Transverse colon (tissue), 4 donors: ENCODE measurements at places on chromosomes 7 and 10. TPM values are rescaled to one million over a fixed set of nuclear protein-coding genes. Genes with fewer than 3 reads are reported as not detected.

- DNase-seq = no peak
- no peaks in the 10 kb centered on the region for H3K4me1 ChIP-seq
- H3K27ac ChIP-seq = no peak overlapping the region
- H3K4me3 ChIP-seq = no peak overlapping the region
- no peaks in the 10 kb centered on the region for H3K27me3 ChIP-seq
- H3K36me3 ChIP-seq = no peaks in the 10 kb centered on the region
Observed at GRCh38 chr7:84100866-84101265, 93.7 kb downstream of the SEMA3A start.

- no peak overlapping the region for H3K27ac ChIP-seq
- no peaks in the 10 kb centered on the region for H3K36me3 ChIP-seq
- no peaks in the 10 kb centered on the region for H3K27me3 ChIP-seq
- DNase-seq = no peak
- H3K4me1 ChIP-seq = no peaks in the 10 kb centered on the region
Observed at GRCh38 chr7:41858201-41858600, 155.3 kb upstream of the INHBA start.

DNA sequence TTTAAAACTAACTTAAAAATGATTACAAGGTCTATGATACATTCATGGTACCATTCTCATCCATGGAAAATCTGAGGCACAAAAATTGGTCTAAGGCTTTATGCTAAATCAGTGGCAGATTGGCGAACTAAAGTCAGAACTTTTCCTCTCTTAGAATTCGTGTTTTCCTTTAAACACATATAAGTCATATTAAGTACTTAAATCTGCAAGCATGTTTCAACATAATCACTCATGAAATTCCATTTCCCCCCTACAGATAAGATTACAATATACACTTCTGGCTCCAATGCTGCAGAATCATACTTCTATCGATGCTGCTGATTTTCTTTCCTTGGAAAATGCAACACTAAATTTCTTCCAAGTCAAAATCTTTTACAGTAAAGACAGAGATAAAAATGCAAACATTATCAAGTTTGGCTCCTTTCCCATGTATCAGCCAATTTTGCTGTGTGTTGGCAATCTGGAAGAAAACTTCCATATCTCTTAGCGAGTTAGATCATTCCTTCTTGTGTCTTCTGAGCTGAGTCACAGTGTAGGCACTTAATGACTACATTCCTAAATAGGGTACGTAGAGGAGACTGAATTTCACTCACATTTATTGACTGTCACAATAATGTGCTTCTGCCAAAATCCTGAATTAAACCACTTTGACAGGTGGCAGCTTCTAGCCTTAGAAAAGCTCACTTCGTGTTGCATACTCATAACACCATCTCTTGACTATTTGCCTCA is 76.4 kb upstream of the LRRC17 start:
- no peak for DNase-seq
- H3K4me3 ChIP-seq = no peak overlapping the region
- H3K4me1 ChIP-seq = peaks cover 8% of the 10 kb centered on the region
- H3K27me3 ChIP-seq = no peaks in the 10 kb centered on the region

DNA sequence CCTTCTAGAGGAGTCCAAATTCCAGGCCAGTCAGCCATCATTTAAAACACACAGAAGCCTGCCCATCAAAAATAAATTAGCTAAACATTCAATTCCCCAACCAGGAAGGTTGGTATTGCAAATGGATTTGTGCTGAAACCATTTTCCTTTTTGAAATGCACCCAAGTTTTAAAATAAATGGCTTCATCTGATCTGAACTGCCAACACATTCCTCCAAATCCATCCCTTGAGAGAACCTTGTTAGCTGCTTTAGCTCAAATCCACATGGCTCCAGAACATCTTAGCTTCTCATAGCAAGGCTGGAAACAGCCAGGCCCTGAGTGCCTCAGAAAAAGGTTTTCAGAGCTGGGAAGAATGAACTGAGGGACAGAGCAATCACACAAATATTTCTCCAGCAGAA is 306.3 kb downstream of the FZD1 start:
- no peak for DNase-seq
- no peaks in the 10 kb centered on the region for H3K36me3 ChIP-seq
- H3K27me3 ChIP-seq = no peaks in the 10 kb centered on the region
- no peaks in the 10 kb centered on the region for H3K4me1 ChIP-seq
- H3K4me3 ChIP-seq = no peak overlapping the region

DNA sequence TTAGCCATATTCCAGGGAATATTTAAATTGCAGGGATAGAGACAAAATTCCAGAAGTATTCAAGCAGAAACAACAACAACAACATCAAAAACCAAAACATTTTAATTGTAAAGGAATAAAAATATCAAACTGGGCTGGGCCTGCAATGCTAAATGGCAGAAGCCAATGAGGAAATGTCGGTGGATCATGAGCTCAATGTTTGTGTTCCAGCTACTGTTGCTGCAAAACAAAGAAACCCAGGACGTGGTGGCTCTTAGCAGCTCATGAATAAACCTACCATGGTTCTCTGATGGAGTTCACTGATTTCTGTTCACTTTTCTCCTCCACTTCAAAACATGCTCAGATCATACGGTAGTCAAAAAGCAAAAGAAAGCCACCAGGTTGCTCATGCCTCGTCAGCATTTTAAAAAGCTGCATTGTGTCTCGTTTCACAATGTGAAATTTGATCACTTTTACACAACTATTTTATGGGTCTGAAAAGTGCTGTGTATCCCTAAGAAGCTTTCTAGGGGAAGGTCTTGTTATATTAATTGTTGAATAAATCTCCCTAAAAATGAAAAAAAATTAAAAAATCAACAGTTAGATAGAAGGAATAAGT is 54.0 kb downstream of the ASNS start:
- H3K27ac ChIP-seq = no peak overlapping the region
- no peak overlapping the region for H3K4me3 ChIP-seq
- H3K27me3 ChIP-seq = no peaks in the 10 kb centered on the region
- DNase-seq = no peak

DNA sequence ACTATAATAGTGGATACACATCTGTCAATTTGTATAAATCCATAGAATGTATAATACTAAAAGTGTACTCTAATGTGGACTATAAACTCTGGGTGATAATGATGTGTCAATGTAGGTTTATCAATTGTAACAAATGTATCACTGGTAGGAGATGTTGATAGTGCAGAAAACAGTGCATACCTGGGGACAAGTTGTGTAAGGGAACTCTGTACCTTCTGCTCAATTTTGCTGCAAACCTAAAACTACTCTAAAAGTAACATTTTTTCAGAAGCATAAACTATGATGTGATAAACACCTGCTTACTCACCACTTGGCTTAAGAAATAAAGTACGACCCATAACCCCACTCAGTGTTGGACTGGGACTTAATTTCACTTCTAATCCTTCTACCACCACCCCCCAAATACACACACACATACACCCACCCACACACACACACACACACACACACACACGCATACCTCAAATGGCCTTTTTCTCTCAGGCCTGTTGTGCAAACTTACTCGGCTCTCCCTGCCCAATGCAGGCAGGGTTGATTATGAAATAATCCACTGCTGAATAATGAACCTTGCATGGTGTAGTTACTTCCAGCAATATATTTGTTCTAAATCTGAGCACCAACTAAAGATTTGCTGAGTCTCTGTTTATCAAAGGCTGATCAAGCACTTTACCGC is 154.1 kb upstream of the KMT2E start:
- no peak for DNase-seq
- H3K4me1 ChIP-seq = no peaks in the 10 kb centered on the region
- no peaks in the 10 kb centered on the region for H3K36me3 ChIP-seq
- H3K27ac ChIP-seq = no peak overlapping the region

GRCh38 chr10:31401287-31401686 is 82.3 kb downstream of the ZEB1 start:
- H3K36me3 ChIP-seq = no peaks in the 10 kb centered on the region
- no peak overlapping the region for H3K4me3 ChIP-seq
- no peak for DNase-seq

DNA sequence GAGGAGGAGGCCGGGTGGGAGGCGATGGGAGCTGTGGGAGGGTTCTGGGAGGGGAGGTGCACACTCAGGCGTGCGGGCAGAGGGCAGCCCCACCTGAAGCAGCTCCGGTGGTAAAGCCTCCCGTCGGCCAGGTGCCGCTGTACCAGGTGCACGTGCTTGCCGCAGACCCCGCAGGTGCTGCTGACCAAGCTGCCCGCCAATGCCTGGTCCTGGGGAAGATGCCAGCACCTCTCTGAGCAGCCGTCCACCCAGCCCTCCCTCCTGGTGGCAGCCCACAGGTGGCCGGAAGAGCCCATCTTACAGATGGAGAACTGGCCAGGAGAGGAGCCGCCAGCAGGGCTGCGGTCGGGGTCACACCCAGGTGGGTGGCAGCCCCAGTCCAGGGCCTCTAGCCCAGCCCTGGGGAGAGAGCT is 12.6 kb downstream of the MICALL2 start:
- no peaks in the 10 kb centered on the region for H3K27me3 ChIP-seq
- H3K4me3 ChIP-seq = no peak overlapping the region
- H3K36me3 ChIP-seq = no peaks in the 10 kb centered on the region
- DNase-seq = no peak
- H3K4me1 ChIP-seq = peaks cover 19% of the 10 kb centered on the region

DNA sequence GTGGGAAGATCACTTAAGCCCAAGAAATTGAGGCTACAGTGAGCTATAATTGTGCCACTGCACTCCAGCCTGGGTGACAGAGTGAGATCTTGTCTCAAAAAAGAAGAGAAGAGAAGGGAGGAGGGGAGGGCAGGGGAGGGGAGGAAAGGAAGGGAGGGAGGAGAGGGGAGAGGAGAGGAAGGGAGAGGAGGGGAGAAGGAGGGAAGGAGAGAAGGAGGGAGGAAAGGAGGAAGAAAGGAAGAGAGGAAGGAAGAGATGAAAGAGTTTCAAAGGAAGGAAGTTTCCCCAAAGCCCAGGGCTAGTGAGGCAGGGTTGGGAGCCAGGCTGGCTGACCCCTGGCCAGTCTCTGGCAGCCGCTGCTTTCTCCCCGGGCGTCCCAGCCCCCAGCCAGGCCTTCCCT is 32.6 kb downstream of the EPHB4 start:
- no peak overlapping the region for H3K27ac ChIP-seq
- H3K4me3 ChIP-seq = no peak overlapping the region
- peaks cover 20% of the 10 kb centered on the region for H3K27me3 ChIP-seq
- no peaks in the 10 kb centered on the region for H3K36me3 ChIP-seq
- peaks cover 5% of the 10 kb centered on the region for H3K4me1 ChIP-seq

DNA sequence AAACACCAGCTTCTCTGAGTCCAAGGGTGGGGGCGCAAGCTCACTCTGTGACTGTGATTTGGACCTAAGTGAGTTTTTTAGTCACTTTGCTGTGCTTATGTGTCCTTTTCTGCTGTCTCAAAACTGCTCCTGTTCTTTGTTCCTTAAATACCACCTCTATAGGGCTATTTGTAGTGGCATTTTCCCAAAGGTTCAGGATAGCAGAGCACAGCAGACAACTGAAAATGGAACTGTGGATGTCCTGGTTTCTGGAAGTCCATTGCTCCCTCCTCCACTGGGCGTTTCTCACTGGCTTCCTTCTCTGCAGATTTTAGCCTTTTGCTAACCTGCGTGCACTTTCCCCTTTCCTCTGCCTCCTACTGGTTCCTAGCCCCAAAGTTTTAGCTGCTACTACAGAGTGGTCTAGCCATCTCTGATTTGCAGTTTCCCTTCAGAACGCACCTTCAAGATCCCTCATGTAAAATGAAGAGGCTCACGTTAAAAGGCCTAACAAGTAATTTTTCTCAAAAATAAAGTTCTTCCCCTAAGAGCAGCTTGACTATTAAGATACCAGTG is 25.6 kb downstream of the BLVRA start:
- no peaks in the 10 kb centered on the region for H3K27me3 ChIP-seq
- no peak overlapping the region for H3K27ac ChIP-seq
- no peak overlapping the region for H3K4me3 ChIP-seq
- no peaks in the 10 kb centered on the region for H3K36me3 ChIP-seq

DNA sequence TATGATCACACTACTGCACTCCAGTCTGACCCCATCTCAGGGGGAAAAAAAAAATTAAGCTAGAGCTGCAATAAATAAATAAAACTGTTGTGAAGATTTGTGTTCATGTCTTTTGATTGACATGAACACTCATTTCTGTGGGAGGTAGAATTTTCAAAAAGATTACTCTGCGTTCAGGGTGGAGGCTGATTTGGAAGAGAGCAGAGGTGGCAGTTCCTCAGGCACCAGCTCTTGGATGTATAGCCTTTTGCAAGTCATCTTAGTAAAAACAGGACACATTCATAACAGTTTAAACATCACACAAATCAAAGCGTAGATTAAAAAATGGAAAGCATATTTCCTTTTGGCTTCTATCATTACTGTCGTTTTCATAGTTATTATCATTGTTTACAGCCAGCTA is 243.5 kb upstream of the LRGUK start:
- no peak overlapping the region for H3K4me3 ChIP-seq
- H3K27ac ChIP-seq = no peak overlapping the region
- no peak for DNase-seq
- no peaks in the 10 kb centered on the region for H3K4me1 ChIP-seq
- H3K36me3 ChIP-seq = no peaks in the 10 kb centered on the region
- H3K27me3 ChIP-seq = no peaks in the 10 kb centered on the region

GRCh38 chr7:46168671-46169383 is 247.8 kb upstream of the IGFBP3 start:
- no peak for DNase-seq
- H3K27ac ChIP-seq = no peak overlapping the region

- no peak overlapping the region for H3K27ac ChIP-seq
- no peaks in the 10 kb centered on the region for H3K4me1 ChIP-seq
- no peaks in the 10 kb centered on the region for H3K27me3 ChIP-seq
- no peak overlapping the region for H3K4me3 ChIP-seq
Observed at GRCh38 chr7:132059141-132059540, 502.7 kb upstream of the PODXL start.

LDB3 gene
- total RNA-seq = 2.2 TPM

FASTK gene
- 130 TPM for total RNA-seq

MBL2 gene
- not detected for total RNA-seq

PVRIG gene
- 2.2 TPM for total RNA-seq

TEX47 gene
- total RNA-seq = not detected

AHCYL2 gene
- total RNA-seq = 93.7 TPM

SPDYE5 gene
- total RNA-seq = not detected

FEZF1 gene
- not detected for total RNA-seq

PLPP4 gene
- not detected for total RNA-seq

GIMAP7 gene
- total RNA-seq = 7.5 TPM
